CD4-positive, alpha-beta T cell treated with Interleukin-4 for 1 hour (primary cell): ENCODE measurements at places on chromosomes 13 and 19.

DNA sequence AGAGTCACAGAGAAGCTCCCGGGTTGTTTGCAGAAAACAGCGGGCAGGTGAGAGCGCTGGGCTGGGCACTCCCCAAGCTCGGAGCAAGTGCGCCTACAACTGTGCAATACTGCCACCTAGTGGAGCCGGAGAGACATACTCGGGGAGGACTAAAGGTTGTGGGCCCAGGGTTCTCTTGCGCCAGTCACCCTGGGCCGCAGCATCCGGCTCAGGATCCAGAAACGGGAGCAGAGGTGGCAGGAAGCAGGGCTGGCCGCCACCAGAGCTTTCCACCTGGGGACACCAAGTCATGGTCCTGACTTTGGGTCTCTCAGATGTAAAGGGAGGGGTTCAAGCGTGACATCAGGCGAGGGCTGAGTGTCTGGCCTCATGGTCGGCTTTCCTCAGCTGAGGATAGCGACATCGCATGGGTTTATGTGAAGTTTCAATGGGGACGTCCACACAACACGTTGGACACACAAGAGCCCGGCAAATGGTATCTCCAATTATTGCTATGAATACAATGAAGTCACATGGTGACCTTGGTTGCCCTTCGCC is 11.2 kb upstream of the KLK4 start:
- peak; percentile 74 for DNase-seq

DNA sequence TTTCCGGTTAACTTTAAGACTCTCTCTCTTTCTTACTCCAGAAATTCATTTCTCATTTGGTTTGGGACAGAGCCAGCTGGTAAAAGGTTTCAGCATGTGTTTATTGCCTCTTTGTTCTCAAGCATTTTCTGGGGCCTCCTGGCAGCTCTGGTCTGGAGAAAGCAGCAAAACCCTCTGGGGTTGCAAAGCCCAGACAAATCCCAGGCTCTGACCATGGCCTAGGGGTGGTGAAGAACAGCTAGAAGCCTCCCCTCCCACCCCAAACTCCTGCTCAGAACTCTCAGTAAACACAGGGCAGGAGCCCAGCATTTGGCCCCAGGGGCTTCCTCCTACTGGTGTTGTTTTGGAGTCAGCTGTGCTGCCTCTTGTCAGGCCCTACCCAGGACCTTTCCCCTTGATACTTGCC is 124.2 kb upstream of the SERP2 start:
- no peak for DNase-seq

- DNase-seq: no peak
Measured at GRCh38 chr19:782185-782877, 14.9 kb upstream of the PTBP1 start.

DNA sequence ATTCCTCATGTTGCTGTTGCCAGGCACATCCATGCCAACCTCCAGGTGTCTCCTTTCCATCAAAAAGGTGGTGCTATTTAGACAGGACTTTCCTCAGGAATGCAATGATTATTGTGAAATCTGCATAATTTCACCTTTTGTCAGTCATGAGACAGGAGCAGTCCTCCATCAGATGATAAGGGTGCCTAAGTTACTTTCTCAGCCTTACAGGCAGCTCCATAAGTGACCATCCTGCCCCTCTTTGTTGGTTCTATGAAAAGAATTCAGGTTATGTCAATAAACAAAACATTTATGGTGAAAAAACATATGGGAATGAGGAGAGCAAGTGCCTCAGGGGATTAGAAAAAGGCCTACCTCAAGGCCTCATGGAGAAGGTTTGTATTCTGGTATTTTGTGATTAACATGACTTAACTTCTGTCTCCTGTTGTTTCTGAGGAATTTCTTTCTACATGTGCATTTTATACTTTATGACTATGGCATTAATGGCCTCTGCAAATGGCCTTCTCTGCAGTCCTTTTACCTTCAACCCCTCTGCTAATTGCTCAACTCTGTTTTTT is 110.3 kb upstream of the DIAPH3 start:
- DNase-seq: no peak

- no peak for DNase-seq
Measured at GRCh38 chr19:35027851-35028599, 2.2 kb upstream of the SCN1B start.

DNA sequence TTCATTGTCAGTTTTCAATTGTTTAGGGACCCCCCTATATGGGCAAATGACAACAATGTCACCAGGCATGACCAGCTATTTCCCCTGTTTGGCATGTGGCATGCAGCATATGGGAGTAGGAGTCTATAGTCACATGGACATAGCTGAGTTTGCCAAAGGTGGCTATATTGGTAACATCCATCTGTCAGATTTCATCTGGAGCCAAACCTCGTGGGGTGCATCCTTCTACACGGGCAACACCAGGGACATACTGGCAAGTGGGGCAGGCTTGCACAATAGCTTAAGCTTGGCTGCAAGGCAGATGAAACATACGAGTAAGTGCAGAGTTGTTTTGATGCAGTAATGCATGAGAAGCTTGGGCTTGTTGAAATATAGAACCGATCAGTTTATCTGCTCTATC is 24.5 kb upstream of the ZNF816 start:
- no peak for DNase-seq

DNA sequence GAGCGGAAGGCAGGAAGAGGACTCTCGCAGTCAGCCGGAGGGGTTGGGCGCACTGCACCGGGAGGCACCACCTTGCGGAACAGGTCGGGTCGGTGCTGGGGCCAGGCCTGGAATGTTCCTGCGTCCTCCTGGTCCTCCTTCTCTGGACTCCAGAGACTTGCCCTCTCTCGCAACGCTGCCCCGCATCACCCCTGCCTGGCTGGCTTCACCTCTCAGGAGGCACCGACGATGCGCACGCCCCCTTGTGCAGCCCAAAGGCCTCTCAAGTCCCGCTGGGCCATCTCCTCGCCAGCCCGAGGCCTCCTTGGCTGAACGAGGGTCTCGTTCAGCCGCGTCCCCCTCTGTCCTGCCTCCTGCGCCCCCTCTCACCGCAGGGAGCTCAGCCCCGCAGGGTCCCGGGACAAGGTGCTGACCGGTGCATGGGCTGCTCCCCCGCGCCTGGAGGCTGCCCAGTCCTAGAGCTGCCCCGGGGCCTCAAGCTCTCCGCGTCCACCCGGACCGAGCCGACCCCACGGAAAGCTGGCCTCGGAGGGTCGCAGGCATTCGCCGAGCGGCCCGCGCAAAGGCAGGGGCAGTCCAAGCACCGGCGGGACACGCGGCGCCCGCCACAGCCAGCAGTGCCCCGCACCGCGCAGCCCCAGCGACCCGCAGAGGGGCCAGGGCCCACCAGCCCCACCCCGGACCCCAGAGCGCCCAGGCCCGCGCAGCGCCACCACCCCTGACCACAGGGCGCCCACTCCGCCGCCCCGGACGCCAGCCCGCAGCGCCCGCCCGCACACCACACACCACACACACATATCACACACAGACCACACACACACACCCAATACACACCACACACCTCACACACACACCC is 133.8 kb downstream of the CRYL1 start:
- DNase-seq: no peak

GRCh38 chr13:69194130-69194529 is 913.5 kb upstream of the ATXN8OS start:
- no peak for DNase-seq

GRCh38 chr13:111486331-111486730 is 165.9 kb downstream of the TEX29 start:
- DNase-seq: no peak

DNA sequence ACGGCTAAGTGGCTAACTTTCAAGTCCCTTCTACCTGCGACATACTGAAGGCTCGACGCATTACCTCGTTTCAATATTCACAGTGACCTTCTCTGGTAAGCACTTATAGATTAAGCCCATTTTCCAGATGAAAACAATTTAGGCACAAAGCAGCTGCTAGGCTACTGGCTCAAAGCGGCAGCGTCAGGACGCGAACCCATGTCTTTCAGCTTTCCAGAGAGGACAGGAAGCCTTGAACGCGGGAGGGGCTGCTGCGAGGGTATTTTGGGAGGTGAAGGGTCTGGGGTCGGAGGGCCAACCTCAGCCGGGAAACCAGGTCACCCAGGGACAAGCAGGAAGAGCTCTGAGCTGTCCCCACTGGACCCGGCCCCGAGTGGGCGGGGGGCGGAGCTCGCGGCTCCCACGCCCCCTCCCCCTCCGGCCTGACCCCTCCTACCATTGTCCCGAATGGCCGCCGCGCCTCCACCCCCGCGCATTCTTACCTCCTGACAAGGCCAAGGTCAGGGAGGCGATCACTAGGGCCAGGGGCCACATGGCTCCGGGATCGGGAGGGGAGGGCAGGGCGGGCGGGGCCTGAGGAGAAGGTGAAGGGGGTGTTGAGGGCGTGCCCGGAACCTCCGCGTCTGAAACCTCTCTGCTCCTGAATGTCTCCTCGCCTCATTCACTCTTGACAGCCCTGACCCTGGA is at the start of gene KLK13:
Gene KLK13 (minus strand): TSS at position 559 of the 687 bp plus-strand sequence. CDS start 25 bp downstream, at position 534.
- no peak for DNase-seq

DNA sequence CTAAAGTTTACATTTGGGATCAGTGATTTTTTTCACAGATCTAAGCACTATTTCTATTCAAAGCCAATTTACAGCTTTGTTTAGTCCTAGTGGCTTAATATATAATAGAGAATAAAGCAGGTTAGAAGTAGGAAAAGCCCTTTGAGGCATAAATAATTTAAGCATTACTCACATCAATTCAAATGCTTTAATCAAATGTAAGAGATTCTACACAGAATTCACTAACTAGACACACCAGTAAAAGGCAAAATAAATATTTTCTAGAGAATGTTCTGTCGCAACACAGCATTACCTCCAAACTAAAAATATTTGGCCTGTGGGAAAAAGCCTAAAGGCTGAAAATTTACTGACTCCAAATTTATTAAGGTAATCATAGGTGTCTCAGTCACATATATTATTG is 31.3 kb downstream of the KCTD12 start:
- DNase-seq: no peak

GRCh38 chr13:94272038-94272437 is 207.4 kb downstream of the DCT start:
- no peak for DNase-seq

DNA sequence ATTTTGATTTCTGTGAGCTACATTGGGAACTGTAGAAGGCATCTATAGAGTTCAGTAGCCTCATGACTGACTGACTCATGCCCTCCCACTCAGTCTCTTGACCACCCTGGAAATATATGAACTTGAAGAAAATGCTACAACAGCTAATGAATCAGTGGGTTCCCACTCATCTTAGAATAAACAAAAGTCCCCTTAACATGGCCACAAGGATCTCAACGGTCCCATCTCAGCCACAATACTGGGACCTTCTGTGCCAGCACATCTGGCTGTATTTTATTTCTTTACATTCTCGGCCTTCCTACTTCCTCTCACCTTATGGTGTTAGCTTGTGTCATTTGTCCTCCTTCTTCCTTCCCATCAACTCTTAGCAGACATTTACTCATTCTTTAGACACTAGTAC is 619.8 kb downstream of the DCT start:
- no peak for DNase-seq

DNA sequence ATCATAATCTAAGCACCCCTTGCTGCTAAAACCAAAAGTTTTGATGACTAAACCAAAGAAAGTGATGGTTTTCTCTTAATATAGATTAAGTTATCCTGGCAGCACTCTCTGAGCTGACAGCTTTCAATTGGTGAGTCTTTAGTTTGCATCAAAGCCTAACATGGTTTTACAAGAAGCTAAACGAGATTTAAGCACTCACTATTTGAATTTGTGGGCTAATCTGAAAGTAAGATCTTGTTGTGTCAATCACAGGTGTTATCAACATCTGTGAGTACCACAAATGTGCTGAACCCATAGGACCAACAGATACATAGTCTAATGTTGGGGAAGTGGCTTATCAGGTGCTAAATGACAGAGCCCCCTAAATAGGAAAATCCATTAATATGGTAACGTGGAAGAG is 223.9 kb downstream of the LHFPL6 start:
- no peak for DNase-seq

- no peak for DNase-seq
Measured at GRCh38 chr13:39296193-39296592, 257.9 kb downstream of the NHLRC3 start.

- no peak for DNase-seq
Measured at GRCh38 chr13:87867426-87867825, 196.3 kb downstream of the SLITRK5 start.

GRCh38 chr13:99347911-99348451 is 40.8 kb upstream of the GPR183 start:
- no peak for DNase-seq

- no peak for DNase-seq
Measured at GRCh38 chr13:44108331-44108858, 228.7 kb downstream of the LACC1 start.

DNA sequence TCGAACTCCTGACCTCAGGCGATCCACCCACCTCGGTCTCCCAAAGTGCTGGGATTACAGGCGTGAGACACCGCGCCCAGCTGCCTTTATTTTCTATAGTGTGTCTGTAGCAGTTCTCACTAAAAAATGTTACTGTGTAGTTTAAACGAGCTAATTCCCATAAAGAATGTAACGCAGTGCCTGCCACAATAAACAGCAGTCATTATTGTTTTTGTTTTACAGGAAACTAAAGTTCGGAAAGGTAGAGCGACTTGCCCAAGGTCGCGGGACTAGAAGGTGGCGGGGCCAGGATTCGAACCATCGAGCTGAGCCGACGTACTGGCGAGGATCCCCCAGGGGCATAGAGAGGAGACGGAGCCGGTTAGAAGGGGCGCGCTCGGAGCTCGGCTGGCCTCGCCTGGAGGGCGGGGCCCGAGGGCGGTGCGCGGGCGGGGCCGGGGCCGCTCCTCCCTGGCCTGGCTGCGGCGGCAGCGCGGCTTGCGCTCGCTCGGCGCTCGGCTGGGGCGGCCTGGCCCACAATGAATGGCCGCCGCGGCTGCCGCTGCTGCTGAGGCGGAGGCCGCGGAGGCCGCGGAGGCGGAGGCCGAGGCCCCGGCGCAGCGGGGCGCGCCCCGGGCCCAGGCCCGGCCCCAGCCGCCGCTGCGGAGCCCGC is at the start of gene NACC1:
Gene NACC1 (plus strand): TSS at position 493 of the 652 bp plus-strand sequence. CDS start 16,944 bp downstream, outside the sequence.
- peak; percentile 91 for DNase-seq

DNA sequence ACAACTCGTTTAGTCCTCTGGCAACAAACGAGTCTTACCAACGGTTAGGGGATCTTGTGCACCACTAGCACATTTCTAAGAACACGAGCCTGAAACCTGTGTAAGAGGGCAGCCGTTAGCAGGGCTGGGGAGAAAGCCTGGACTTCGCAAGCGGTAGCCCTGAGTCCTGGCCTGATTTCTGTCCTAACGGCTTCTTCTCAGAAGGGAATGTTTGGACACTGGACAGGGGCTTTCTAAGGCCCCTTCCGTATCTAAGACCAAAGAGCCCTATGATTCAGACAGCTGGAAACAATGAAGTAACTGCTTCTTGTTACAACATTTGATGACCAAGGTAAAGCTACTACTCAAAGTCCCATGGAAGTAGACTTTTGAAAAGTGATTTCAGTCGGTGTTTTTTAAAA is 2.2 kb downstream of the ANKRD10 start:
- DNase-seq: no peak
